ENCODE measurements at places on chromosomes 11 and 22.

DNA sequence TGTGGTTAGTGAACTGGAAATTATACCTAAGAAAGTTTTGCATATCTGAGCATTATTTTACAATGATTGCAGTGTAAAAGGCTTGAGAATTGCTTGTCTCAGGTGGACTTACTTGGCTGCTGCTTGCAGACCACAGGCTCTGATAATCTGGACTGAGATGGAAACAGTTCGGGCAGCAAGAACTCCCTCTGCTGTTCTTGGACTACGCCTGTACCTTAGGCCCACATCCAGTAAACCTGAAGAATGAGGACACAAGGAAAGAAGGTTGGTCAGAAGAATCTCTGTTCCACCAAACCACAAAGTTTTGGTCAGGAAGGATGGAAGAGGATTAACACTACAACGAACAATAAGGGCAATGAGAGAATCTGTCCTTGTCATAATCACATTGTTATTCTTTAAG lies 80.1 kb downstream of the C2CD3 start:
- no peak for DNase-seq

DNA sequence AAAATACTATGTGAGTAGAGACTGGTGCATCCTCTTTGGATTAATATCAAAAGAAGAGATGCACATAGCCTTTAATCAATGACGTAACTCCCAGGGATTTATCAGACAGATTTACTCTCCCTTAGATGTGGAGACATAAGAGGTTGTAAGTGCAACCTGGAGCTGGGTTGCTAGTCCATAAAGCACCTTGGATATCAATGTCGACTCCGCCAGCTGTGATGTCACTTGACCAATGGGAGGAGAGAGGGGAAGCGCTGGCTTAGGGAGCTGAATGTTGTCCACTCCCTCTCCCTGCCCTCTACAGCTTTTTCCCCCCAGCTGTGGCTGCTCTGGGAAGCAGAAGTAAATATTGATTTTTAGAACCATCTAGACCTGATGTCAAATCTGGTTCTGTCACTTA lies 28.9 kb upstream of the TMEM86A start:
- DNase-seq = no peak

- DNase-seq = no peak
These were observed 75.4 kb downstream of the TRPC6 start for GRCh38 chr11:101508370-101508769.

DNA sequence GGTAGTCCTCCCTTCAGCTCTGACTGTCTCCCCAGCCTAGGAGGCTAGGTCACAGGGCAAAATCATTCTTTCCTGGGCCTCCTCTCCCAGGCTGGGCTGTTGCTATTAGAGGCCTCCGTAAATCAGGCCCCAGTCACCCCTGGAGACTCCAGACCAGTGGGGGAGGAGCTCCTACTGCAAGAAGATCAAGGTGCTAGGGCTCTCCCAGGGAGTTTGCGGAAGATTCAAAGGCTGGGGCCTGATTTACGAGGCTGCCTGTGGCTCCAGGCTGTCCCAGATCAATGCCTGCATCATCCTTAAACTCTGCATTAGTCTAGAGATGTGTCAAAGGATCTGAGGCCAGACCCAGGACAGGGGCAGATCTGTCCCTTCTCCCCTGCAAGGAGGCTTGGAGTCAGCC lies 346.2 kb downstream of the TENM4 start:
- no peak for DNase-seq

DNA sequence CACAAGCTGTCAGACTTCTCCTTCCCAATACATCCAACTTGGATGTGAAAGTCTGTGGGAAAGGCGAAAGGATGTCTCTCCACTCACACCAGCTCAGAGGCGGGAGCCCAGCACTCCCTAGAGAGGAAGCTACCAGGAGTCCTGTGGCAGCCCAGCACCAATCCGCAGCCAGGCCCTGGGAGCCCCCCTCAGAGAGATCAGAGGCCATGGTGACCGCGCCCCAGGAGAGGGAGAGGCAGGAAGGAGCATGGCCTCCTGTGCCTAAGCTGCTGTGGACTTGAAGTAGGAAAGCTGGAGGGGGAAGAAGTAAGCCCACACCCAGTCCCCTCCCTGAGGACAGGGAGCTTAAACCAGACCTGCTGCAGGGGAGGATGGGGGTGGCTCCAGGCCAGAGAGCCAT lies 24.4 kb upstream of the IGSF9B start:
- DNase-seq = no peak

GRCh38 chr11:46846510-46846830 lies 390 bp upstream of the CKAP5 start:
- DNase-seq = no peak

- no peak for DNase-seq
These were observed 5.0 kb upstream of the KCNJ1 start for GRCh38 chr11:128872094-128872493.

DNA sequence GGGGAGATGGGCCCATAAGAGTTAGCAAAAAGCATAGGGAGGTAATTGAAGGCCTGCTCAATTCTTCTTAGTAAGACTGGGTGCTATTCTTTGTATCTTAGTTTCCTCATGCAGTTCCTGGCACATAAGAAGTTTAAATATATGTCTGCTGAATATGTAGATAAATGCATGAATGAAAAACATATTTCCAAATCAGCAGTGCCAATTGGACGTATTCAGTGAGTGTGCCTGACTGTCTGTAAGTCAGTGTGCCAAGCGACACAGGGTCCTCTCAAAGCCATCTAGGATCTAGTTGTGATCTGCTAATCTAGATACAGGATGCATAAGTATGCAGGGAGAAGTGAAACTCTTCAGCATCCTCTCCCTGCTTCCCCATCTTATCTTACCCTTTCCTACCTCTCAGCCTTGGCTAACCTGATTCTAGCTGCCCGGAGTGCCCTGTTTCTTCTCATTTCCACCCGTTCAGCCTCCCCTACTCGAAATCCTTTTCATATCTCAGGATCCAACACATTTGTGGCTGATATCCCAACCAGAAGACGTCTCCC lies 91.1 kb upstream of the SORL1-AS1 start:
- no peak for DNase-seq

- no peak for DNase-seq
These were observed 4.5 kb downstream of the IFITM5 start for GRCh38 chr11:294780-295179.

GRCh38 chr11:120775986-120776951 lies 247.6 kb upstream of the TBCEL start:
- DNase-seq = no peak

DNA sequence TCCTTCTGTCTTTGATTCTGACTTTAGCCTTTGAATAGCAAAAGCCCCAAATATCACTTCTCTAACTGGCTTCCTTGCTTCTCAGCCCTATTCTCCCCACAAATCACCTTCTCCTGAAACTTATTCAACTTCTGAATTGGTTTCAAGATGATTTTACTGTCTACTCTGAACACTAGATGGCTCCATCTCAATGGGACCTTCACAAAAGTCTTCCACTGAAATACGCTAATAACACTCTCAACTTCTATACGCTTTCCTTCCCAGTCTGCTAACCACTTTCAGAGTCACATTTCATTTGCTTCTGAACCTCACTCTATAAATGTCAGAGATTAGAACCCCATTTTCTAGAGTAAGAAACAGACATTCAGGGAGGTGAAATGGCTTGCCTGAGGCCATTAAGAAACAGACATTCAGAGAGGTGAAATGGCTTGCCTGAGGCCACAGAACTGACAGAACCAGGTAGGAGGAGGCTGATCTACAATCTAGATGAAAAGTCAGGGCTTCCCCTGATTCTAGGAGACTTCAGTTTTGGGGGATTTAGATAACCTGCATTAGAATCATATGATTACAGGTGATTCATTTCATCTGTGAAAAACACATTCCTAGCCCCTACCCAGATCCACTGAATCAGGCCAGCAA lies 20.6 kb downstream of the MORC2 start:
- no peak for DNase-seq

- no peak for DNase-seq
These were observed 163.4 kb upstream of the NECTIN1 start for GRCh38 chr11:119892311-119892808.

GRCh38 chr11:688681-689080 lies 6.3 kb downstream of the DEAF1 start:
- DNase-seq = no peak

- peak; percentile 56 for DNase-seq
These were observed 25.8 kb upstream of the MPPED1 start for GRCh38 chr22:43385770-43386641.

DNA sequence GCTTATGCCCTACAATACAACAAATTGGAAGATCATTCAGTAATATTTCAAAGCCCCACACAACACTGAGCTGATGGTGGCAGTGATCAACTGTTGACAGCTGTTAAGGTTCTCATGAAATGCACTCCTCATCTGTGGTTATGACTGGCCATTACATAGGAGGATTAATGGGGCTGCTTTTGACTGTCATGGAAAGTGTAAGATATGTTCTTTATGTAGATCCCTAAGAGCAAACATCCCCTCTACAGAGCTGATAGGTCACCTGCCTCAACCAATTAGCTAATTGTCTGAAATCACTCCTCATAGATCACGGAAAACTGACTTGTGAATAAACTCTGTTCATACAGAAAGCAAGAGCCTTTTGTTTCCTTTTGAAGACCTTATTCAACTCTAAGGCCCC lies 78.1 kb downstream of the GAB2 start:
- DNase-seq = no peak

GRCh38 chr11:38582151-38582550 lies 1984.1 kb upstream of the RAG2 start:
- DNase-seq = no peak

DNA sequence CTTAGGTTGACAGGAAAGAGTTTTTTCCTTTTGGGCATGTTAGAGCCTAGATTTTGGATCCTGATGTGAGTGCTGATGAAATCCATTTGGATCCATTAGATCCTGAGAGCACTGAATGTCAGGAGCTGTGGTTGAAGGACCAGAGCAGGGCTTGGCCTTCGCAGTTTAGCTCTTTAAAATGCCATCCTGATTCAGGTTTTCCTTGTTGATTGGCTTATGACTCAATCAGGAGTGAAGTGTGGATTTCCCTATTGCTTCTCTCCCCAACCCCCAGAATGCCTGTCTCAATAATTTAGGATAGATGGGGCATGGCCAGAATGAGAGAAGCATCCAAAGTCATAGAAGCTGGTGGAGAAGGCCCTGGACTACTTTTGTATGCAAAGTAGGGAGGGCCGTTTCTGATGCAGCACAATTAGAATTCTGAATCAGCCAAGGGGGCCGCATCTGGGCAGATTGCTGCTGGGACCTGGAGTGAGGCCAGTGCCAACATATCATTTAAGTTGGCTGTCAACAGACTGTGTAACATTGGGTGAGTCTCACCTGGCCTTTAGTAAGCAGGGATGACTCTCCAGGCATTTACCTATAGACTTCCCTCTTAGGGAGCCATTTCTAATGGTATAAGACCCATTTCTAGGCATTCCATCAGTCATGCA lies 80.5 kb downstream of the TEAD1 start:
- no peak for DNase-seq

- DNase-seq = no peak
These were observed 16.6 kb upstream of the BCR start for GRCh38 chr22:23163665-23164064.

DNA sequence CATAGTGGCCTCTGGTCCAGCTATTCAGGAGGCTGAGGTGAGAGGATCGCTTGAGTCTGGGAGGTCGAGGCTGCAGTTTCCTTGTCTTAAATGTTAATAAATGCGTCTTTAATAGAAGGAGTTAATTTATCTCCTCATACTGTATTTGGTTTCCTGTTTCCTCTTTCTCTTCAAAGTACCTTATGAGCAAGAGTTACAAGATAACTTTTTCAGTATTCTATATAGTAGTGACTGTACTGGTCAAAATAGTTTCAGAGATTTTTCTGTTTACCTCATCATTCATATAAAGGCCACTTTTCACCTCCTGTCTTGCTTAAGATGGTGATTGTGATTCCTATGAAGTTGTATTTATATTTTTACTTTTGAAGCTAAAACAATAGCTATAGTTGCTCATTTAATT lies 50.9 kb downstream of the MCAM start:
- DNase-seq = no peak

DNA sequence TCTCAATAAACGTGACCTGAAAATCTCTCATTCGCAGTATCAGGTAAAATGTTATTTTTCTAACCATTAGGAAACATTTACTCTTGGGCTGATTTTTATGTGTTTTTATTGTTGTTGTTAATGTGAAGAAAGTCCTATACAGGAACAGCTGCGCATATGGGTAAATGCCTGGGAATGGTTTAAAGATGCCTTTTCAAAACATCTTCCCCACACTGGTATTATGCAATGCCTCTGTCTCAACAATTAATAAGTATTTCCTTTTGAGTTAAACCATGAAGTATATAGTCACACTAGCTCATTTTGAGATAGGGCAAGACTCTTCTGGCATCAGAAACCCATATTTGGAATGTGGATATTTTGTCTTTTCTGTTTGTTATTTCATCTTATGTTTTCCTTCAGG lies 13.7 kb upstream of the LIN7C start:
- DNase-seq = no peak

DNA sequence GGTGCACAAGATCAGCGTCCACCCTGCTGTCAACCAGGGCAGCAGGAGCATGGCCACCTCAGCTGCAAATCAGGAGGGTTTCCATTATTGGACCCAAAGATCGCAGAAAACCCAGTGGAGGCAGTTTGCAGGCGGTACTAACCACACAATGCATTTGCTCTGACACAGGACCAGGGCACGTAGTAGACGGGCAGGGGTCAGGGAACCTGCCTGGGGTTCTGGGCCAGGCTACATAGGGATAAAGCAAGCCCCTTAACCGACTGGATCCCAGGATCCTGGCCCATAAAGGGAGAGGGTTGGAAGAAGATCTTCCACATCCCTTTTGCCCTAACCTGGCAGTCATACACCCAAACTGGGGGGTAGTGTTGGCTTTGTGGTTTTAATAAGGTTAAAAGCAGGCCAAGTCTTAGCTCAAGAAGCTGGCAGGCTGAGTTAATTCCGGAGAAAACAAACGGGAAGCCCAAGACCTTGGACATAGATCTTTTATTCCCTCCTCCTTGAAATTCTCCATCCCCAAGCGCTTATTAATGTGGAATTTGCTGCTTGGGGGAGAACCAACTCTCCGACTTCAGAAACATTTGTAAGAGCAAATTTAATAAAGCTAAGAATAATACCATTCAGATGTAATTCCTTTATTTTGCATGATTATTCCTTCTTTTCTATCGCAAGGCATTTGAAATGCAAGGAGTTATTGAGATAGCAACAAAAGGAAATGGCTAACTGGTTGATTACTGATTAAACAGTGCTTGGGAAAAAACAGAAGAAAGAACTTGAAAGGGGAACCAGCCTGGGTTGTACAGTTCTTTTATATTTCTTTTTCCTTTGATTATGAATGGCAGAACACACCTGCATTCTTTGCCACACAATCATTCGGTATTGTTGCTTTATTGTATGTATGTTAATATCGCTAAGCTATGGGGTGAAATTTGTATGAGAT lies 6.3 kb upstream of the ARHGAP8 start:
- DNase-seq = no peak

DNA sequence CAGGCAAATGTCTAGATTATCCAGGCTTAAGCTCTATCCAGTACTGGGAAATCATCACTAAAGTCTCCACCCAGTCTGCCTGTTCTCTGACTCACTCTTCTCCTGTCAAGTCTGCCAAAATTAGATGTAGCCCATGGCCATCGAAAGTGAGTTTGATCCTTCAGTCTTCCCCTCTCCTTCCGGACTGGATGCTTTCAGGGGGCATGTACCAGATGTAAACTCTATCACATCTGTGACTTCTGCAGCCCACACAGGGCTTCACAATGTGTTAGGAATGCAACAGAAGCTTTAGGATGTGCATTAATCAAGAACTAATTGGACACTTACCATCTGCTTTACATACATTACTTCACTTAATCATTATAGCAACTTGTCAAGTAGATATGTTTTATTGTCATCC lies 12.3 kb downstream of the ME3 start:
- DNase-seq = no peak
